Trophoblast cell (in vitro differentiated cells and primary cell): ENCODE measurements at places on chromosomes 3 and 15.

DNA sequence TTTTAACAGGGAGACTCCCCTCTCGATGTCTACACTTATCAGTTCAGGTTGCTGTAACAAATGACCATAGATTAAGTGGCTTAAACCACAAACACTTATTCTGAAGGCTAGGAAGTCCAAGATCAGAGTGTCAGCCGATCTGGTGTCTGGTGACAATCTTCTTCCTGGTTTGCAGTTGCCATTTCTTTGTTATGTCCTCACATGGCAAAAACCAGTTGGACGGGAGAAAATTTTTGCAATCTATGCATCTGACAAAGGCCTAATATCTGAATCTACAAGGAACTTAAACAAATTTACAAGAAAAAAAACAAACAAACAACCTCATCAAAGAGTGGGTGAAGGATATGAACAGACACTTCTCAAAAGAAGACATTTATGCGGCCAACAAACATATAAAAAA lies 116.9 kb upstream of the FOXB1 start:
- no peak for DNase-seq

DNA sequence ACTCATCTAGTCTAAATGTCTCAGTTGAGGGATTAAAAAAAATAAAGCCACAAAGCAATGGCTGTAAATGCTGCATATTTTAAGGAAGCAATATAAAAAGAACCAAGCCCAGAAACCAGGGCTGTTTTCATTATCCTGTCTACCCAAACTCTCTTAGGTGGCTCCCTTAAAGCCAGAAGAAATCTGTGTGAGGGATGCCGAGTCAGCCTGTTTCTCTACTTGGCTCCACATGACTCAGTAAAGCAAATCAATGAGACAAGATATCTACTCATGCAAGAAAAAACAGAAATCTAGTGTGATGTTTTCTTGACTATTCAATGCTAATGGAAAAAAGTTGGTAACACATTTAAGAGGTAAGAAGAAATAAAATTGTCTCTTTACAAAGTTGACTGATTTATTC lies 296.2 kb downstream of the ZBTB20 start:
- no peak for DNase-seq

DNA sequence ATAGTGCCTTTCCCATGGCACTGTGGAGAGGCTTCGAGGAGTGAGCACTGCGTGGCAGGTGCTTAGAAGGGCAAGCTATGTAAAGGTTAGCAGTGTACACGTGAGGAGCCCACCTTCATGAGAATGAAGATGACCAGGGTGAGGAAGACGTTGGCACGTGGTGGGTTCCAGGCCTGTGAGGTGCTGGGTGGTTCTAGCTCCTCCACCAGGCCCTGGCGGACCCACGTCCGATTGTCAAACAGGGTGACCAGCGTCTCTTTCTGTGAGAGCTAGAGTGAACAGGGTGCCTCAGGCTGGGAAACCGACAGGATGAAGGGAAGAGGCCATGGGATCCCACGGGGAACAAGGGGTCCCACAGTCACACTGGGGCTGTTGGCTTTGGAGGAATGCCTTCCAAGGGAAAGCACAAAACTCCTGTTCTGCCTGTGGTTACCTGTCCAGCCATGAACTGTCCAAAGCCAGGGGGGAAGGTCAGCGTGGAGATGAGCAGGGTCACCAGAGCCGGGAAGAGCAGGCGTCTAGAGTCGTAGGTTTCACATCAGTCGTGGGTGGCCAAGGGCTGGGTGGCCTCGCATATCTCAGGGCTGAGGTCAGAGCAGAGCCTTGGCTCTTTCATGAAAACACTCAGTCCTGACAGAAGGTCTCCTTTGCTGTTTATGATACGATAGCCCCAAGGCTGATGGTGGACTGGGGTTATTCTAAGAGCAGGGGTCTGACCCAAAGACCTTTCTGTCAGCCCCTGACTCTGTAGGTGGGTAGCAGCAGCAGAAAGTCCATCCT lies 6.0 kb downstream of the CLCN2 start:
- DNase-seq = no peak

DNA sequence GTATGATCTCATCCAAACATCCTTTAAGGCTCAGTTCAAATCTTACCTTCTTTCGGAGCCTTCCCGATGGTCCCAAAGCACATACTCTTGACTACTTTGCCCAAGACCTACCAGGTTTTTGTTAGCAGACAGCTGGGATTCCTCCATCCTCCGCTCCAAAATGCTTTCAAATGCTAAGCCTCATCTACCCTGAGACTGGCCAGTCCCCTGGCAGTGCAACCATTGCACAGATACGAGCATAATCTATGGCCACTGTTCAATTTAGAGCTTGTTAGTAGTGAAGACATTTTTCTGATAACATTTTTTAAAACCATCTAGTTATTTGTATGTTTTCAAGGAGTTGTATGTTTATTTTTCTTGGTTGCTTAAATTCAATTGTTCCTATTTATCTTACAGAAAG lies 264.4 kb upstream of the NR2F2 start:
- DNase-seq = no peak

DNA sequence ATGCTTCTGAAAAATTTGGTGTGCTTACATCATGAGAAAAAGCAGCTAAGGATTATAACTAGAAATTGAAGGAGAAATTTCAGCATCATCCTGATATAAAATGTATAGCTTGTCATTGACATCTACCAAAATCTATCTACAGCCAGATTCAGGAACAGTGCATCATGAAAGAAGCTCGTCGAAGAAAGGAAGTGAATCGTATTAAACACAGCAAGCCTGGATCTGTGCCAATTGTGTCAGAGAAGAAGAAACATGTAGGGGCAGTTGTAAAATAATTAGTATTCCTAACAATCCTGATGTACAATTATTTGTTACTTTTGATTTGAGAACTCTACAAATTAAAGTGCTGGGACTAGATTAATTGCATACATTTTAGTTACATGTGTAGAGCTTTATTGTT lies 37.2 kb downstream of the AP4E1 start:
- no peak for DNase-seq

- DNase-seq = no peak
These were observed 104.9 kb upstream of the ST8SIA2 start for GRCh38 chr15:92288755-92289154.

DNA sequence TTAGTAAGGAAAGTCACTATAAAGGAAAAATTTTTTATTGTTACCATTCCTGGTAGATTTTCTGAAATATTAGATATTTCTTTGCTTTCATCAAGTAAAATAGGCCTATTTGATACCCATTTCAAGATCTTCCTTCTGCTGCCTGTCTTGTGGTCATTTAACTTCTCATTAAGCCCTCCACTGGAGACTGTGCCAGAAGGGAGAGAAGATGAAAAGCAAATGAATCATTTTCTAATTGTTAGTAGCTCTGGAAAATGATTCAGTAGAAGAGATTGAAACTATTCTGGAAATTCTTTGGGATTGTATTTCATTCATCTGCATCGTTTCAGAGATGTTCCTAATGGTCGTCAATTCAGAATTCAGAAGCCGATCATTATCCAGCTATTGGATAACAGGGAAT lies 3.2 kb downstream of the KCTD6 start:
- DNase-seq = no peak

DNA sequence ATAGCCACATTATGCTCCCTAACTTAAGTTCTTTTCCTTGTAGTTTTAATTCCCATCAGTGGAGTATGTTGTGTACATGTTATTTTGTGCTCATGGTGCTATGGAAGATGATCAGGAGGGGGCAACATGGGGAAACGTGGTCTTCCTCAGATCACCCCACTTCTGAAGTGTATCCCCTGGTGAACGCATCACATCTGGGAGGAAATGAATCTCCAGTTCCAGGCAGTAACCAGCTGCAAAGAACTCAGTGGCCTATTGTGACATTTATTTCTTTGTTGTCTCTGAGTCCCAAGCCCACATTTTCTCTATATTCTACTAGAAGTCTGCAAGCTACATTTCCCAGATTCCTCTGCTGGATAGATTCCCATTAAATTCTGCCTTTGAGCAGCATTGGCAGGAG lies 217.0 kb downstream of the SATB1 start:
- no peak for DNase-seq

DNA sequence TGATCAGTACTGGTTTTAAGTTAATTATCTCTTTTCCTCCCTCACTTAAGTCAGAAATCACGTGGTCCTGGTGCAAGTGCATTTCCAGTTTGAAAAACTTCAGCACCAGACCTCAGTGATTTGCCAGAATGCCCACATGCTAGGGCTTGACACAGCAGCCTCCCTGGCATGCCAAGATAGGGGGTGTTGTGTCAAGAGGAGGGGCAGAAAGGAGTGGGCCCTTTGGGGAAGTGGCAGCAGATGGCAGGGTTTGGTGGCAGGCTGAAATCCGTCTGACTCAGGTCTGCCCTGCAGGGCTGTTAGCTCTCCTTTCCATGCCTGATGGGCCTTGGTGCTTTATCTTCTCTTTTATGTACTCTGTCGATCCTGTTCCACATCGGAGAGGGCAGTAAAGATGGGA lies 23.4 kb downstream of the PXK start:
- no peak for DNase-seq

- DNase-seq = no peak
These were observed 11.2 kb downstream of the SLCO3A1 start for GRCh38 chr15:91864664-91865063.

DNA sequence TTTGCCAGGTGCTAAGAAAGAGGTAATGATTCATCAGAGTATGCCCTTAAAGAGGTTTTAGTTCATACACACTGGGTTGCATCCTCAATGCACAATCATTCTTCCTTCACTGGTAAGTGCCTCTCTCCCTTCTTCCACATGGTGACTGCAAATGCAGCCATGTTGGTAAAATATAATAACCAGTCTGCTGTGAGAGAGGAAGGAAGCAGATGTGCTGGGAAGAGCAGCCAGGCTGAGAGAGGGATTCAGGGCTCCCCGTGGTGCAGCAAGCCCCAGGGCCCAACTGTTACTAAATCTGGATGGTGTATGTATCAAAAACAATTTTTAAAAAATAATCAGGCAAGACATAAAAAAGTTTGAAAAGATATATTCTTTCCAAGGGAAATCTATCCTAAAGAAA lies 498.1 kb downstream of the MAGI1 start:
- DNase-seq = no peak

DNA sequence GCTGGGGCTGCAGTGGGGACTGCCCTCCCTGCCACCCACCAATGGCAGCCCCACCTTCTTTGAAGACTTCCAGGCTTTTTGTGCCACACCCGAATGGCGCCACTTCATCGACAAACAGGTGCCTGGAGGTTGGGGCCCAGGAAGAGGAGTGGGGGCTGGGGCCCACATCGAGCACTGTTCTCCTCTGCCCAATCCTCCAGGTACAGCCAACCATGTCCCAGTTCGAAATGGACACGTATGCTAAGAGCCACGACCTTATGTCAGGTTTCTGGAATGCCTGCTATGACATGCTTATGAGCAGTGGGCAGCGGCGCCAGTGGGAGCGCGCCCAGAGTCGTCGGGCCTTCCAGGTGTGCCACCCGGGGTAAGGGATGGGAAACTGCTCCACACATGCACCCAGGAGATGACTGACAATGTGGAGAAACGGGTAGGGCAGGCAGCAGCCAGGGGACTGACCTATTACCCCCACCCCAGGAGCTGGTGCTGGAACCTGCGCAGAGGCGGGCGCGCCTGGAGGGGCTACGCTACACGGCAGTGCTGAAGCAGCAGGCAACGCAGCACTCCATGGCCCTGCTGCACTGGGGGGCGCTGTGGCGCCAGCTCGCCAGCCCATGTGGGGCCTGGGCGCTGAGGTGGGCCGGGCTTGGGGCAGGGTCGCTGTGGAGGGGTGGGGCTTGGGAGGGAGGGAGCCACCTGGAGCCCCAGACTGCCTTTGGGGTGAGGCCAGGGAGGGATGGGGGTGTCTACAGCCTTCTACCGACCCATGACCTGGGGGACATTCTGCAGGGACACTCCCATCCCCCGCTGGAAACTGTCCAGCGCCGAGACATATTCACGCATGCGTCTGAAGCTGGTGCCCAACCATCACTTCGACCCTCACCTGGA lies 22.9 kb downstream of the NBEAL2 start:
- peak; percentile 44 for DNase-seq

- DNase-seq = no peak
These were observed 1.6 kb upstream of the ITGB5 start for GRCh38 chr3:124888482-124889441.

DNA sequence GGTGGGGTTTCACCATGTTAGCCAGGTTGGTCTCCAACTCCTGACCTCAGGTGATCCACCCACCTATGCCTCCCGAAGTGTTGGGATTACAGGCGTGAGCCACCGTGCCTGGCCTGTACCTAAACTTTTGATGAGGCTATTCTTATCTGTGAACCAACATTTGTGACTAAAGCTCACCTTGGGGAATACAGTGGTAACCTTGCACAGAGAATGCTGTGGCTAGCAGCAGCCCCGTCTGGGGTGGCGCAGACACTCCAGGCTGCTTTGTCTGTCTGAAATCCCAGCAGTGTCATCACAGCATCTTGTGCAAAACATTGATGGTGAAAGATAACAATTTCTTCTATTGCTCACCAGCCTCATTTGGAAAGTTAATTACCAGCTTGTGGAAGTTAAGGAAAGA lies 58.9 kb downstream of the CMTM8 start:
- peak; percentile 81 for DNase-seq

DNA sequence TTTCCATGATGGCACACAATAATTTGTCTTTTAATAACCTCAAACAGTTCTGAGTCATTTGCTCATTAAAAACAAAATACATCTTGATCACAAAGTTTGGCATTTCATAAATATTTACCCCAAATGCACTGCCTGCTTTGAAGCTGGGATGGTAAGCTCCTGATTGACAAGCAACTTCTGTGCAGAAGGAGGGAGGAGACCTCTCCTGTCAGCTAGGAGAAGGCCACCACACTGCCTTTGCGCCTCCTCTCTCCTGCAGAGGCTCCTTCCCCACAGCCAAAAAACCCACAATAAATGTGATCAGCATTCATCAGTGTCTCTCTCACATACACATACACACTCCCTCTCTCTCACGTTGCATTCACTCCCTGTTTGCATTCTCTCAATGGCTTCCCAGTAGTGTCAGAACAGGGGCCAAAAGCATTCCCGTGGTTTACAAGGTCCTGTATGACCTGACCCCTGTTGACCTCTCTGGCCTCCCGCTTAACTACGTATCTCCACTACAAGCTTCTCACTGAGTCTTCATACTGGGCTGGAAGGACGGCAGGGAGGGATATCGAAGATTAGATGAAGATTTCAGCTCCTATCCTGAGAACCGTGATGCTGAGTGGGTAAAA lies 216.4 kb downstream of the FOXP1 start:
- DNase-seq = no peak

DNA sequence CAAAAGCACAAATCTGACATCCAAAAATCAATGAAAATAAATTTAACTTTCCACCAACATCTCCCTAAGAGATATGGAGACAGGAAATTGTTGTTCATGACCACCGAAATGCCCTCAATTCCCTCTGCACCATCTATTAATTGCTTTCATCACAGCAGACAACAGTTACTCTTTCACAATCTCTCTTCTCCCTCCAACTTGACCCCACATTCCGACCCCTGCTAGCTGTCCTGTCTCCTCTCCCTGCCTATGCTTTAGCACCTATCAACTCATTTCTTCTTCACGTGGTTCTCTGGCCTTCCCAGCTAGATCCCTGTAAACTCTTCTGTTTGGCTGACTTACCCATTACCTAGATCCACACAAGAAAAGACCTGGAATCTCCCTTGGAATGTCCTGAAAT lies 173.9 kb upstream of the ADAMTS9 start:
- no peak for DNase-seq

- DNase-seq = peak; percentile 74
These were observed 790 bp downstream of the STRIT1 start for GRCh38 chr3:155292693-155293092.
